ENCODE measurements at places on chromosomes 3 and 15.
A peak's percentile ranks its signal among the peaks of the same experiment; 100 is the strongest.

DNA sequence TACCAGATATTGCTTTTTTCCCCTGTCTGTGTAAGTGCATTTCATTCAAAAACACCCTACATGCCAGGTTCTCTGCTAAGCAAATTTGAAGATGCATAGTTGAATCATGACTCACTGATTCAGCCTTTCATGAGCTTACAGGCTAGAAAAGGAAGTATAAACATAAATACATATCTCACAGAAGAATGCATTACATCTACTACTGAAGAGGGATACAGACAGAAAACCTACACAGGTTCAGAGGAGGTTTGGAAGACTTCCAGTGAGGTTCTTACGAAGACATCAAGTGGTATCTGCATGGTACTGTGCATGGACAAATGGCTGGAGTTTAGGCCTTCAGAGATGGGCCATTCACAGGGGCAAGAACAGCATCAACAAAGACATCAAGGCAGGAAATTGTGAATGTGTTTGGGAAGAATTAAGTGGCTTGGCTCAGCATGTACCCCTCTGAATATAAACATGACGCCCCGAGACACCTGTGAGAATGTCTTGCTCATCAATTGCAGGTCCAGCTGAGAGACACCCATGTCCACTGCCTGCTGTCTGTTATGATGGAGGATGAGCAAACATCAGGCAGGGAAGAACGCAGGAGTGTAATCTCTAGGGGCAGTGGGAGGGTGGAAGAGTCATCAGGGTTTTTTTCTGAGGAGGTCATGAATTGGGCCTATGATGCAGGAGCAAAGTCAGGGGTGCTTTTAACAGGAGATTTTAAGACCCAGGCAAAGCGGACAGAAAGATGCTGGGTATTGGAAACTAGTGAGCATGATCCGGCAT lies 105.1 kb upstream of the GALNT15 start:
- DNase-seq: peak; percentile 96

GRCh38 chr3:72487946-72488737 lies 360.1 kb downstream of the SHQ1 start:
- peak; percentile 13 for DNase-seq

DNA sequence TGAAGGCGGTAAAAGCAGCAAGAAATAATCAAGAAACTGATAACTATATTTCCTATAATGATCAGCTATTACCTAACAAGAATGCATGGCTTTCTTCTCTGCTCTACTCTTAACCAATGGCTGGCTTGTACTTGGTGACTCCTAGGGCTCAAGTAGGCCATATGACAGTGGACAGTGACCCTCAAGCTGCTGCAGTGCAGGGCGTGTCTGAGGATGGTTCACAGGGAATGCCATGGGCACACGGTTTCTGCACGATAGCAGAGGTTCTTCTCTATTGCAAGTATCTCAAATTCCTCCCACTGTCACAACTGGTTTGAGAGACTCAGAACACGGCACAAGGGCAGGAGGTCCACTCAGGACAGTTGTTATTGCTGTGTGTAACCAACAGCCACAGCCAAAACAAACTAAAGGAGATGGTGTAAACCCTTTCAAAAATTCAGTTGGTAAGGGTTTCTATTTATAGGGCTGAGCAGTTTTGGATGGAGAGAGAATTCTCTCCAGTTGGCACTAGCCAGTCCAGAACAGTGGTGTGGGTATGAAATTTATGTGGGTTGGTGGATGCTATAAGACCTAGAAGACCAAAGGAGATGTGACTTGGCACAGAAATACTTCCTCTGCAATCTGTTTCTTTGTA lies 103.2 kb upstream of the ST8SIA2 start:
- DNase-seq: no peak

- DNase-seq: no peak
These were observed 463.9 kb downstream of the WDR72 start for GRCh38 chr15:53295574-53295973.

DNA sequence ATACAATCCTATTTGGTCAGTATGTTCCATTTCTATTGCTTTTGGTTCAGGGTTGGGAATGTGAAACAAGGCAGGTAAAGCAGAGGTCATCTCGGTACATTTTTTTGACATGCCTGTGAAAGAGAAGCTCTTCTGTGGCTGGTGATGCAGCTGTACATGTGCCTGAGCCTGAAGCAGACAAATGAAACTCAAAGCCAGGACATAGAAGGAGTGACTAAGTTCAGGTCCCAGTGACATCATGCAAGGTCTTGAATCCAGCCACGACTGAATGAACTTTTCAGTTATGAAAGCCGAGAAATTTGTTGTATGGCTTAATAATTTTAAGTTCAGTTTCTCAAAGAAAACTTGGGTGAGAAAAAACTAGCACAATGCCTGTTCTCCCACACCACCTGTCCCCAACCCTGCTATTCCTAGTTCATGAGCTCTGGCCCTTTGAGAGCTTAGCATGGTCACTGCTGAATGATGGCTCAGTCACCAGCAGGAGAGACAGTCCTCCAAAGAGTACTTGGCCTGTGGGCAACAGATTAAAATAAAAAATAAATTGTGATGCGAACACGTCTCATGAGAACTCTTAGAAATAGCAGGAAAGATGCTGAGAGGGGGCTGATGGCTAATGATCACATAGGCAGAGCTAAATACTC lies 600.2 kb upstream of the GRM7 start:
- no peak for DNase-seq

- DNase-seq: no peak
These were observed 13.3 kb downstream of the RPSA start for GRCh38 chr3:39419742-39420315.

DNA sequence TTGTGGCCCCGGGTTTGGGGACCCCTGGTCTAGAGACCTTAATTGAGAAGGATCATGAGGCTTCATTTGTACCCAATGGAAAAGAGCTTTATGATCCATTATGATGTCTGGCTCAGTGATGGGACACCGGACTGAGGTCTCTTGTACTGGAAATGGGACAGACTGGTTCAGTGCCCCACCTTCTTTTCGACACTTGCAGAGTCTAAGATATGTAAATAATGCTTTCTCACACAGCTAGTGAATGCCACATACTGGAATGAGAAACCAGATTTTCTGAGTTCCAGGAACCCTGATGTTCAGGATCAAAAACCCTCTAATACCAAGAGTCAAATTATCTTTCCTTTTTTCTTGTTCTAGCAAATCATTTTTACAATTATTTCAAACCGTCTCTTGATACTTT lies 116.3 kb upstream of the ARPP21 start:
- DNase-seq: no peak

- peak; percentile 7 for DNase-seq
These were observed 181.3 kb downstream of the LSAMP start for GRCh38 chr3:116263842-116264545.

DNA sequence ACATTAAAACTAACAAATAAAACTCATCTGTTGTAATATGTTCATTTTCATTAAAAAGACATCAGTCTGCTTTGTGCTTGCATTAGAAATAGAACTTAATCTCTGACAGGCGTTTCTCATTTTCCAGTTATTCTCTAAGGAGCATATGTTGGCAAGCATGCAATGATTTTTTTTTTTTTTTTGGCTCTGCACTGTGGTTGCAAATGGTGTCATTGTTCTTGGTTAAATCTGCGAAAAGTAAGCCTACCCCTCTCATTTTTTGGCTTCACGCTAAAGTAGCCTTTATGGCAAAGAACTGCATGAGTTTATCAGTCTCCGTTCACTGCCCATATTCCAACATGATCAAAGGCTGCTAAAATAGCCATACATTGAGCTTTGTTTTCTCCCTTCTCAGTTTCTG lies 403.2 kb downstream of the MECOM start:
- no peak for DNase-seq

GRCh38 chr3:164390046-164390445 lies 688.2 kb downstream of the SI start:
- DNase-seq: no peak

DNA sequence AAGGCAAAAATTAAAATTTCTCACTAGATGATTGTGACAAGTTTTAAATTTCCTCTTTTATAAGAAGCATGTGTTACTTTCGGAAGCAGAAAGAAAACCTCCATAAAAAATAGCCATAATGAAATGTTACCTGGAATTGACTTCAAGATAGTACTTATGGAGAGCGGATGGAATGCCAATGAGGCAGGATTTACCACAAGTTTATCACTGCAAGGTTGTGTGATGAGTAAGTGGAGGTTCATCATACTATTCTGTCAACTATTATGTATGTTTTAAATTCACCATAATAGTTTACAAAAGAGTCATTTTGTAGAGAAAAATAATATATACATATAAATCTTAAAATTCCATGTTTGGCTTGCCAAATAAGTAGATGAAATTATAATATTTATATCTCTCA lies 230.3 kb downstream of the SCAPER start:
- DNase-seq: peak; percentile 77

GRCh38 chr15:33045066-33045810 lies 149.3 kb downstream of the FMN1 start:
- DNase-seq: no peak

DNA sequence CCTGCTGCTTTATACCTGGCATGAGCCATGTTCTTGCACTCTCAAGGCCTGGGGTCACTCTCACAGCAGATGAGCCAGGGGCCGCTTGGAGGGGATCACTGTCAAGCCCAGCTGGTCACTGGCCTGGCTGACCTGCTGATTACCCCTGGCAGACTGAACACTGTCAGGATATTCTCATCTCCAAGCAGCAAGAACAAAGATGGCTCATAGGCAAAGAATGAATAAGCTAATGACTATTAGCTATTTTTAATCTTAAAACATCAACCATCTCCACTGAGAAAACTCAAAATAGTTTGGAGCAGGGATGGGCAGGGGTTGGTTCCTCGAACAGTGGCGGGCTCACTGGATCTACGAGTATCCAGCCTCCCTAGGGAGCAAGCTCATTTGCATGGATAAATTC lies 64.4 kb upstream of the ACAN start:
- DNase-seq: no peak

- DNase-seq: peak; percentile 34
These were observed 78.4 kb downstream of the FBXL2 start for GRCh38 chr3:33355611-33356010.

- DNase-seq: no peak
These were observed 11.5 kb downstream of the MUC4 start for GRCh38 chr3:195800240-195800639.

DNA sequence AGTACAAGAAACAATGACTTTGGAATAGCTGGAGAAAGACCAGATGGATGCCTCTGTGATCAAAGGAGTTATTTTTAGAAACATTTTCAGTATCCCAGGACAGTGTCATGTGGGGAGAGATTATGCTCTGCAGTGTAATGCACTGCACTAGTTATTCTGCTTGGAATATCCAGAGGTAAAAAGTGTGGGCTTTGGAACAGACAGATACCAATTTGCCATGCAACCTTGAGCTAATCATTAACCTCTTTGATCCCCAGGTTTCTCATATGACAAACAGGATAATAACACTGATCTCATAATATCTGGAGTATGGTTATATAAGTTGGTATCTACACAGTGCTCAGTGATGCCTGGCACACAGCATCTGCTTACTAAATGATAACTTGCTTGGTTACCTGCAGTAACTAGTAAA lies 12.2 kb upstream of the SLC7A14 start:
- DNase-seq: no peak

GRCh38 chr3:194876403-194877095 lies 190.9 kb downstream of the FAM43A start:
- DNase-seq: no peak

- DNase-seq: no peak
These were observed 2.0 kb upstream of the OR5H6 start for GRCh38 chr3:98262046-98262445.

DNA sequence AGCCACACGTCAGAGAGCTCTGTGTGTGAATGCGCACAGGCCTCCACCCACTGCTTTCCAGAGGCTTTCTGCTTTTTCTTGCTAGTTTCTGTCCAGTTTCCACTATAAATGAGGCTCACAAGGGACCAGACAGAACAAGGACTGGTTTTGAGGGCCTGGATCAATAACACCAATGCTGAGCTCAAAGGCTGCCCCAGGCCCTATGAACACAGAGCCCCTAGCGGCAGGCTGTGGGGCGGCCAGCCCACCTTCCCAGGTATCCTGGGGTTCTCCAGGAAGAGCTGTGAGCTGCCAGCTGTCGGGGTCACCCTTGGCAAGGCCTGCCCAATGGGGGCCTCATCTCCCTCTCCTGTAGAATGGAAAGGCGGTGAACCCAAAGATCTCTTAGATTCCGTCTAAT lies 2.2 kb upstream of the ITIH3 start:
- no peak for DNase-seq

All from ELR (cell line).